ENCODE measurements at places on chromosomes 2 and 18.

GRCh38 chr2:129656081-129656598, 323.3 kb upstream of the RAB6C start:
- no peak for DNase-seq

DNA sequence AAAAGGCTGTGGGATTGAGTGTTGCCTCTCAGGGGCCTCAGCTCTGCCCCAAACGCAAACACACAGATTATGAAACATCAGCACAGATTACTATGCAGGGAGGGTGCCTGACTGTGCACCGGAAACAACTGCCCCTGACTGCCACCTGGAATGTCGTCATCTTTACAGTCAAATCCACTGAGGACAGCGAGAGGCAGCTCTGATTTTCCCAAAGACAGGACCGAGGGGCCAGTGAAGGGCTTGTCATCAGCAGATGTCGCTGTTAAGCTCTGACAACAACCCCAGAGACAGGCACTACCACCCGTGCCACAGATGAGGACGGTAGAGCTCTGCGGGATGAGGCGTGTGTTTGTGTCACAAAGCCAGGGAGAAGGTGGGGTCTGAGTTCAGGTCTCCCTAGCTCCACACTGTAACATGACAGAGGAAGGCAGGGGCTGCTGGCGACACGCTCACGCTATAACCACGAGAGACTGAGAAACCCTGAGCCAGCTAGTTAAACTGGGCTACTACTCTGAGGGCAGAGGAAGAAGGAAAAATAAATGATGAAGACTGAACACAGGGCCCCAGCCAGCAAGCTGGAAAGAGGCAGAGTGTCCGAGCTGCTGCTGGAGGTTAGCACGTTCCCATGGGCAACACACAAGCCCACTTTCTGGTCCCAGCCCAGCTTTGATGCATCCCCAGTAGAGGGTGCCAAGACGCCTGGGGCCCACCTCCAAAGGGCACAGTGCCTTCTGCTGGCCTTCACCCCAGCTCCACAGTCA, 47.0 kb downstream of the PARD6G start:
- DNase-seq: no peak

- no peak for DNase-seq
Measured at GRCh38 chr2:240818293-240819125, 1.5 kb downstream of the KIF1A start.

- DNase-seq: no peak
Measured at GRCh38 chr2:47890711-47891368, 15.5 kb downstream of the FBXO11 start.

- DNase-seq: no peak
Measured at GRCh38 chr2:44883356-44883755, 58.1 kb upstream of the SIX3 start.

- DNase-seq: no peak
Measured at GRCh38 chr2:10598501-10598900, 91.3 kb downstream of the NOL10 start.

DNA sequence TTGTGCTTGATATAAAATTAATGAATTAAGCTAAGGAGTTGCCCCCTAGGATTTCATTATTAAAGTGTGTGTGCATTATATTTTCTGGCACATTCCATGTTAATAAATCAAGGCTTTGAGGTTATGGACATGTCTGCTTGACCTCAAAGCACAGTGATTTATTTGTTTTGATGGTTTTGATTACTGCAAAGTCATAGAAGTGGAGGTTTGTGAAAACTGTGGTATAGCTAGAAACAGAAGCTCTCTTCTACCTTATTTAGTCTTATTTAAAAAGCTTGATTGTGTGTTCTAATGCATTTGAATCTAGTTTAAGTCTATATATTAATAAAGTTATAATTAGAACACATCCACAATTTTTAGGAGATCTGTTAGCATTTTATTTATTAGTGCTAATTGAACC, 32.2 kb downstream of the DOK6 start:
- no peak for DNase-seq

DNA sequence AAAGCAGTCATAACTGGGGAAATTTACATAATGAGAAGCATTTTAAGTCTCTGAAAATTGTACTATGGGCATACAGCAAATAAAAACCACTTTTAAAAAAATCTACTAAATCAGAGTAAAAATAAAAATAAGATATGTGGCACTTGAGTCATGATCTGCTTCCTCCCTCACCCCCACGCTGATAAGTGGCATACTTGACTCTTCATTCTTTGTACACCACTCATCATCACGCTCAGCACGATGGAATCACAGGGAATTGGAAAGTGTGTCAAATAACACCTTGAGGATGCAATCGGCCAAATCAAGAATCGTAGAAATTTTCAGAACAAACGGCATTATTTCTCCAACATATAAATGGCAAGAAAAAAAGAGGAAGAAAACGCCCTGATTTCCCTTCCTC, 41.1 kb upstream of the REG3G start:
- DNase-seq: no peak

Measured in suppressor macrophage treated with lipopolysaccharide for 1 hour (primary cell).